T-helper 2 cell (primary cell): ENCODE measurements at places on chromosomes 6 and 20.

GRCh38 chr6:145688493-145688905 lies 46.8 kb downstream of the EPM2A start:
- no peak for DNase-seq

DNA sequence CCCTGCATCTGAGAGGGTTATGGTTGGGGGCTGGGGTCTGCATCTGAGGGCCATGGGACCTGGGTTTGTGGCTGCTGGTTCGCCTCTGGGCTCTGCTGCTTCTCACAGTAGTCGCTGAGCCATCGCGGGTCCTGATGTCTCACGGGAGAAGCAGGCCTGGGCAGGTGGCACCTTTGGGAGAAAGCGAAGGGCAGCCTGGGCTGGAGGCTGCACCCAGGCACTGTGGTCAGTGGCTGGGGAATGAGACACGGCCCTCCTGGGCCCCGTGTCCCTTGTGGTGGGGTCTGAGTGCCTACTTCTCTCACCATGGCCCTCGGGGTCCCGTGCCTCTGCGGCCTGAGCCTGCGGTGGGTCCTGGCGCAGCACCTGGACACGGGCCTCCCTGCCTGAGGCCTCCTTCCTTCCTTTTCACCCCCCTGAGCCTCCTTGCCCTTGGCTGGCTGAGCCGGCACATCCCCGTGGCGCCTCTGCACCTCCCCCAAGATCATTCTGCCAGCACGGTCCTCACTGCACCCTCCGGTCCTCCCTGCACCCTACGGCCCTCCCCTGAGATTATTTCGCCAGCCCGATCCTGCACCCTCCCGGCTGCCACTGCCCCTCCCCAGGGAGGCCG lies 206.0 kb downstream of the ERMARD start:
- no peak for DNase-seq

GRCh38 chr20:53750827-53751619 lies 157.4 kb upstream of the ZNF217 start:
- no peak for DNase-seq

DNA sequence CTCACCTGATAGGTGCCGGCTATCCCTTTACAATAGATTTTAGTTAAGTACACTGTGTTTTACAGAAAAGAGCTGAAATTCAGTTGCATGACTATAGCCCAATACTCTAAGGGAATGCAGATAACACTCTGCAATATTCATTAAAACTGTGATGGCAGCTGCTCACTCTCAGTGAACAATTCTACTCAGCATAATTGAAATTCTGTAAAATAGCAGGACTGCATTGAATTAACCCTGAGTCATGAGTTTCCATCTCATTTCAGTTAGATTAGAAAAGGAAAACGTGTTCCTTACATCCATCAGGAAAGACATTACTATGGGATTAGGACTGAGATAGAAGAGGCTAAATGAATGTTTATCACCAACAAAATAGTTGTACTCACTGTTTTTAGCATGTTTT lies 613.3 kb upstream of the JAG1 start:
- no peak for DNase-seq

GRCh38 chr20:62159839-62160238 lies 16.3 kb downstream of the SS18L1 start:
- no peak for DNase-seq

DNA sequence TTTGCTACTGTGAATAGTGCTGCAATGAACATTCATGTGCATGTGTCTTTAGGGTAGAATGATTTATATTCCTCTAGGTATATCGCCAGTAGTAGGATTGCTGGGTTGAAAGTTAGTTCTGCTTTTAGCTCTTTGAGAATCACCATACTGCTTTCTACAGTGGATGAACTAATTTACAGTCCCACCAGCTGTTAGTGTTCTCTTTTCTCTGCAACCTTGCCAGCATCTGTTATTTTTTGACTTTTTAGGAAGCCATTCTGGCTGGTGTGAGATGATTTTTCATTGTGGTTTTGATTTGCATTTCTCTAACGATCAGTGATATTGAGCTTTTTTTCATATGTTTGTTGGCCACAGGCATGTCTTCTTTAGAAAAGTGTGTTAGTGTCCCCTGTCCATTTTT lies 40.0 kb downstream of the PLG start:
- no peak for DNase-seq

- no peak for DNase-seq
These were observed 26.4 kb downstream of the TRIM27 start for GRCh38 chr6:28897369-28897745.

- DNase-seq, result no peak
These were observed 38.2 kb downstream of the SAMD5 start for GRCh38 chr6:147546501-147547368.

DNA sequence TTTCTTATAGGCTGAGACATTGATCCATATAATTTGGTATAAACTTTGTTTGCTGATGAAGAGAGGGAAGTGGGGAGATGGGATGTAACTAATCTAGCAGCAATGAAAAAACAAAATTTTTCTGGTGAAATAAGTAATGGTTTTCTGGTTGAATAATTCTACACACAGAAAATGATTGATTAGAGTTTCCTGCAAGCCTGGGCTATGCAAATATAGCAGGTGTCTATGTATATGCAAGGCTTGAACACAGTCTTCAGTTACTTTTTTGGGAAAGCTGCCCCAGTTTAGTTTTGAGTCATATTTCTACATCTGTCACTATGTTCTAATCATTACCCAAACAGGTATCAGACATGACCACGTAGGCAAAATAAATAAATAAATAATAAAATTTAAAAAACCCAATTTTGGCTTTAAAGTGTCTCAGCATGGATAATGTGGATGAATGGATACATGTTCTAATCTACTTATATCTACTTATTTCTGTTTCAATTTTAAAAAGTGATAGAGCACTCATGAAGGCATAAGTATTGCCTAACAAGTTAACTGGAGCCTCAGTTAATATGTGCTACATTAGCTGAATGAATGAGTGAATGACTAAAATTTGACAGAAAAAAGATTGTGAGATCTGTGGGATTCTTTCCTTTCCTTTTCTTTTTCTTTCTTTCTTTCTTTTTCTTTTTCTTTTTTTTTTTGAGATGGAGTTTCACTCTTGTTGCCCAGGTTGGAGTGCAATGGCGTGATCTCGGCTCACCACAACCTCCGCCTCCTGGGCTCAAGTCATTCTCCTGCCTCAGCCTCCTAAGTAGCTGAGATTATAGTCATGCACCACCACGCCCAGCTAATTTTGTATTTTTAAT lies 37.2 kb upstream of the TFB1M start:
- DNase-seq, result no peak

- DNase-seq, result no peak
These were observed 4.7 kb upstream of the TRMT11 start for GRCh38 chr6:125981571-125982185.

- no peak for DNase-seq
These were observed 90.4 kb downstream of the SERAC1 start for GRCh38 chr6:158077676-158078075.

GRCh38 chr6:157637941-157638662 lies 184.9 kb upstream of the SNX9 start:
- no peak for DNase-seq

- DNase-seq, result peak; percentile 3
These were observed 67.5 kb upstream of the COL21A1 start for GRCh38 chr6:56314683-56315523.

GRCh38 chr20:19969106-19969505 lies 48.1 kb upstream of the NAA20 start:
- no peak for DNase-seq

DNA sequence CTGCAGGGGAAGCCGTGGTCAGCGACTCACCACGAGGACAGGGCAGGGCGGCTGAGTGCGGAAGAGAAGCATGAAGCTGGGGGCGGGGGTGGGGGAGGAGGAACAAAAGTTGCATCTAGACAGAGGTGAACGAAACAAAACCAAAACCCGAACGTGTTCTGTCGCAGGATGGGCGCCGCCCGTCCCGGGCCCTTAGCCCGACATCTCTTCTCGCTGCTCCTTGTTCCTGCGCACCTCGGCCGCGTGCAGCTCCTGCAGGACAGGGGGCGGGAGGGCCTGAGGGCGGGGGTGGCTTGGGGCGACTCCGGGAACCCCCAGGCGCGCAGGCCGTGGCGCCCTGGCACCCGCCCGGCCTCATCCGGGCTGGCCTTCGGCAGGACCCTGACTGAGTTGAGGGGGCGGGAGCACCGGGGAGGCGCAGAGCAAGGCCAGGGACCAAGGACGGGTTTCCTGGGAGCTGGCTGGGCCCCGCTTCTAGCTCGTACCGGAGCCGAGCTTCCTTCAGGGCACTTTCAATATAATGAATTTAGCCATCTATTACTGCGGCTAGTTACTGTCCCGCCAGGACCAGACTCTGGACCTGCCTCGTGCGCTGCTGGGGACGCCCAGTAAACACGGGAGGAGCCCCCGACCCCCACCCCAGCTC lies 12.0 kb downstream of the STMN3 start:
- DNase-seq, result peak; percentile 63

GRCh38 chr6:1179571-1180459 lies 132.1 kb upstream of the FOXQ1 start:
- no peak for DNase-seq

DNA sequence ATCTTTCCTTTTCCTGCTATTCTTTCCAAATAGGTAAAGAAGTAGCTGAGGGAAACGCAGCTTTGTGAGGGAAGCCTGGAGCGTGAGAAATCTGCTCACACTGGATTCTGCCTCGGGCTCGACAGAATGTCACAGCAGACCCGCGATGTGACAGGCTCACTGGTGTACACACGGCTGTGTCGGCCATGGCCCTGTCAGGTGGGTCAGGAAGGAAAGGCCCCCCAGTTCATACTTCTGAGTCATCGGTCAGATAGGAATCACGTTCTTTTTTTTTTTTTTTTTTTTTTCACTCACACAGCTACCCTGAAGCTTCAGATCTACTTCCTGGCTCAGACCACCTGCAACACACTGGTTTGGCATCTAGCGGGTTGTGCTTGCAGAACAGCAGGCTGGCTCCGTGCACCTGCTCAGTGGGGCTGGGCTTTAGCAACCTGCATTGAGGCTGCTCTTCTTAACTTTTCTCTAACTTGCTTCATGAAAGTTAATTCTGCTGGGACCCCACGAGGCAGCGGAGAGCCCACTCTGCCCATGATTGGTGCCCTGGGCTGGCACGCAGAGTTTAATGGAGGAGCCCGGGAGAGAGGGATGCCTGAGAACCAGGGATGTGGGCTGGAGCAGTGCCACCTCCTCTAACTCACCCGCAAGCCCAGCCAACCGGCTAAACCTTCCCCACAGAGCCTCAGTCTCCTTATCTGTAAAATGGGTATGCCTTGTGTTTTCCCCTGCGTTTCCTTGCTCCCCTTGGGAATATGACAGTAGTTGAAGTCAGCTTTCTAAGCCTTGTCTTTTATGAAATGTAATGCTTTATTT lies 61.5 kb upstream of the FNDC1 start:
- DNase-seq, result peak; percentile 90

DNA sequence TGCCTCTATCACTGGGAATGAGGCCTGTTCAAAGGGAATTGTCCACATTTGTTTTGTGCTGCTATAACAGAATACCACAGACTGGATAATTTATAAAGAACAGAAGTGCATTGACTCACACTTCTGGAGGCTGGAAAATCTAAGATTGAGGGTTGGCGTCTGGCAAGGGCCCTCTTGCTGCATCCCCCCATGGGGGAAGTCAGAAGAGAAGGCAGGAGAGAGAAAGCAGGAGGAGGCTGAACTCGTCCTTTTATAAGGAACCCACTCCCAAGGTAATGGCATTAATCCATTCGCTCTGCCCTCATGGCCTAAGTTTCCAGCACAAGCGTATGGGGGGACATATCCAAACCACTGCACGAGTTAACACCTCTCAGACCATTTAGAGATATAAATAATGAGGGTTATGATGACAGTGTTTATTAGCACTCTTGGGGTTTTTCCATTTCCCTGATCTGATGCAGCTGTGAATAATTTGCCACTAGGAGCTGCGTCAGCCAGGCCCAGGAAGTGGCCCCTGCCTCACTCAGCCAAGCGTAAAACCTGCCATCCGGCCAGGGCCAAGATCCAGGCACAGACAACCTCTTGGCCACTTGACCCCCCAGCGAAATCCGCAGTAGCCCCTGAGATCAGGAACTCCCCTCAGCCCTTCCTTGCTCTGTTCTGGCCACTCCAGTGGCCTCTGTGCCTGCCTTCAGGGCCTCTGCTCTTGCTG lies 14.2 kb upstream of the SLCO4A1 start:
- DNase-seq, result no peak
